ENCODE measurements at places on chromosomes 5 and 9.

GRCh38 chr5:118614731-118615456 is 373.5 kb downstream of the DTWD2 start:
- DNase-seq = no peak

DNA sequence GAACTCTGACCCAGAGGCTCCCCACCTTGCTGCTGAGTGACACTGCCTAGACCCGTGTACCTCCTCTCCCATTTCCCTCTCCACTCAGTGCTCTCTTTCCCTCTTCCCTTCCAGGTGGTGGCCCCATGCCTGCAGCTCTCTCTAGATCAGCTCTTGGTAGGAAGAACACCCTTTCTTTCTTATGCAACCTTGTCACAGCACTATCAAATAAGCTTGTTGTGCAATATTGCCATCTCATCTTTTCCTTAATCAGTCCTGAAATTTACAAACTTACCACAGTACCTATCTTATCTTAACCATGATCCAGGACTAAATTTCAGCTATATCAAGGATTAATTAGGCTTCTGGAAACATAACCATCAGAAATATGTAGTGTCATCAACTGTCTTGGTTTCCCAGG is 88.6 kb downstream of the ZFAND5 start:
- no peak for DNase-seq

DNA sequence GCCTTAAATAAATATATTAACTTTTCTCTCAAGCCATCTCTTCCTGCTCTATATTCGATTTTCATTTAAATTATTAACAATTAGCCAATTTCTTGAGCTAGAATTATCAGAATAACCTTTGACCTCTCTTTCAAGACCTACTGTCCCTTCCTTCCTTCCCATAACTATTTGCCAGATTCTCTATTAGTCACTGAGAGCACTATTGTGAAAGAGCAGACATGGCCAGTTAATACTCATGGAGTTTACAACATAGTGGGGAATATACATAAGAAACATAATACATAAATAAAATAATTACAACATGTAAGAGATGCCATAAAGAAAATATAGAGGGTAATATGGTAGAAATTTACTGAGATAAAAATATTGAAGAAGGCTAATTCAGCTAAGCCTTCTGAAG is 72.1 kb upstream of the CHD1 start:
- DNase-seq = no peak

DNA sequence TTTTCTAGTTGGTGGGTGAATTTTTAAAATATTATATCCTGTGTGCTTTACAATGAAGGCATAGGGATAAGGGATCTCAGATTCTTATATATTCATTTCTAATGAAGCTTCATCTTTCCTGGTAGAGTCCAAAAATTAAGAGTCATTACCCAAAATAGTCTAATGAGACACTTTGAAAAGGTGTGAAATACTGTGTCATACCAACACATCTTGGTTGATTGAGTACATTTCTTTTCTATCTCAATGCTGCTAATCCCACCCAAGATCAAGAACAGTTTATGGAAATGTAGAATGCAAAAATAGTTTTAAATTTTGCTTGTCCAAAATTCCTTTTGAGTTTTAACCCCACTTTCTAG is 7.4 kb downstream of the EBF1 start:
- no peak for DNase-seq

GRCh38 chr9:135032041-135032835 is 55.2 kb upstream of the OLFM1 start:
- no peak for DNase-seq

GRCh38 chr9:4680173-4680525 is 780 bp downstream of the CDC37L1 start:
- no peak for DNase-seq

DNA sequence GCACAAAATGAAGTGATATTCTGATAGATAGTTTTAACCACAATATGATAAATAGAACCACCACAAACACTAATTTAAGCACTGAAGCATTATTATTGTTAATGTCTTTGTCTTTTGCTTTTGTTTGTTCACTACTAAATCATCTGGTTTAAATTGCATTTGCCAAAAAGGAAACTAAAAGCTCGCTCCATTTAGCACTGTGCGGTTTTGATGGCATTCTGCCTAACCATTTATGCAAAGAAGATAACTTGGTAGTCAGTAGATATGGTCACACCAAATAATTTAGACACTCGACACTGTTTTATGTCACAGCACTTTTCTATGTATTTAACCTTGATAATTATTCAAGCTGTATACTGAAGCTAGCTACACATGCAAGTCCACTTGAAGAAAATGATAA is 849.8 kb upstream of the CDH6 start:
- no peak for DNase-seq

- no peak for DNase-seq
Measured at GRCh38 chr5:158884827-158885518, 214.7 kb downstream of the EBF1 start.

GRCh38 chr9:93037476-93037971 is 21.0 kb upstream of the SUSD3 start:
- no peak for DNase-seq

- no peak for DNase-seq
Measured at GRCh38 chr5:127878174-127878750, 175.1 kb downstream of the CCDC192 start.

DNA sequence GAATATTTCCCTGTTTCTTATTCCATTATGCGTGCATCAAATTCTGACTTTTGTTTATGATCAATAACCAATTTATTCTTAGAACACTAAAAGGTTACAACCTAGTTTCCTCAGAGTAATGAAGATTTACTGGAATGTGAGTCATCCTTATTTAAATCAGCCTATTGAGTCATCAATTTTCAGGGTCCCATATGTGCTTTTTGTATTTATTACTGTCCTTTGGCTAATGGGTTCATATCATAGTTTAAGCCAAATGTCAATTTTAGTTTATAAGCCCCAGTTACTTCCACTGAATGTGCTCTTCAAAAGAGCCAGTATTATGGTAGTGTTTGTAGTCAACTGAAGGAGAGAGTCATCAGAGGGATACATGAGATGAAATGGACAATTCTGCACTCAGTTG is 359.2 kb downstream of the PRR16 start:
- no peak for DNase-seq

- no peak for DNase-seq
Measured at GRCh38 chr5:137344021-137344420, 155.1 kb downstream of the SPOCK1 start.

- no peak for DNase-seq
Measured at GRCh38 chr5:17219006-17219422, 1.6 kb downstream of the BASP1 start.

GRCh38 chr9:97979788-97980478 is 3.2 kb upstream of the ANP32B start:
- no peak for DNase-seq

DNA sequence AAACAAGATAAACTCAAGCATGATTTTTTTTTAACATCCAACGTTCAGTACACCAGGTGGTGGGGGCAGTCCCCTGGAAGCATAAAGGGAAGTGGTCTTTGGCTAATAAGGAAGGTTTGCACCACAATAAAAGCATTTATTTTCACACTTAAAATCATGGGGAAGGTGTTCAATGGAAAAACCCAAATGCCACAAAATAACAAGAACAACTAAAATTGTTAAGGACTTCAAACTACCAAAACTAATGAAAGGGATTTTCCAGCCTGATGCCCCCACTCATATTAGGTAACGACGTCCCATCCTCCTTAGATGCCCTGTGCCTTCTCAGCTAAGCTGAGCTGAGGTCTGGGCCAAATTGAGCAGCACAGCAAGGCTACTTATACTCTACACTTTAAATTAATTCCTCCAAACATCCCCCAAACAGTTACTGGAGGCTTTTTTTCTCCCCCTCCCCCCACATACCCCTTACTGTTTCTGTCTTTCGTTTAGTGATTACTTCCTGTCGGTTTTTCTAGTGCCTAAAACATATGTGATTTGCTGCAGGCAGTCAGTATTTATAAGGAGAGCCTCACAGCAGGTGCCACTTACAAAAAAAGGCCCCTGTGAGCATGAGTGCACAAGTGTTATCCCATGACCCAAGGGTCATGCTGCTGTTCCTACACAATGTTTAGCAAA is 259.7 kb upstream of the ZNF608 start:
- no peak for DNase-seq

DNA sequence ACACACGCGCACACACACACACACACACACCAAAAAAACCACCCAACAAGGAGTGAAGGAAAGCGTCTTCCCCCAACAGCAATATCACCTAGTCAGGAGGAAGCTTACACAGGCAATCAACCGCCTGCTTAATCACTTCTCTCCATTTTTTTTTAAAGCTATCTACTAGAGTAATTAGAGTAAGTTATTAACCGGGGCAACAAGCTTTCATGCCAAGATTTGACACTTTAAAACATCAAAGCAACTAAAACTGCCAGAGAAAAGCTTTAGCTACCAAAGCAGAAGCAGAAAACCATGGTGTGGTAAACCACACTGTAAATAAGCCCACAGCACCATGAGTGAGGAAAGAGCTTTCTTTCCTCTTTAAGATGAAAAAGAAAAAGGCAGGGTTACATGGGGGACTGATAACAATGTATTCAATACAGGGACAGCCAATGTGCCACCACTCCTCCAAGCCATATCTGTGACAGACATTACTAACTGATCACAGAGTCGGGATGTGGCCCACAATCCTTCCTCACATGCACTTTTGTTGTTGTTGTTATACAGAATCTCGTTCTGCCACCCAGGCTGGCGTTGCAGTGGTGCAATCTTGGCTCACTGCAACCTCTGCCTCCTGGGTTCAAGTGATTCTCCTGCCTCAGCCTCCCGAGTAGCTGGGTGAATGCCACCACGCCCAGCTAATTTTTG is 282.1 kb downstream of the CRB2 start:
- DNase-seq = no peak
